Glutamatergic neuron (in vitro differentiated cells): ENCODE measurements at places on chromosomes 3 and 15.

DNA sequence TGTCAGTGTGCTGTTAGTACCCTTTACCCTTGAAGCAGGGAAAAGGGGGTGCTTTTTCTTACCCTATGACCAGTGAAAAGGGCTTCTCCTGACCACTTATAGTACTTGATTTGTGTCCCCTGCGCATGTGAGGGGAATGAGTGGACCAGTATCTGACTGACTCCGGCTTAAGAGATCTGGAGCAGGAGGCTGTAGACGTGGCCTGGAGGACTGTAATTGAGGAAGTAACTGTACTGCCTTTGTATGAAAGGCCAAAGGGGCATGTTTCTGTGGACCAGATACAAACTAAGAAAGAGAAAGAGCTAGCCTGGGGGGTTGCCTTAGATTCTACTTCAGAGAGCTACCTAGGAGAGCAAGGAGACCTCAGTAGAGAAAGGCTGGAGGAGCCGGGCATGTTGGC is 89.9 kb upstream of the TBL1XR1 start:
- no peak for DNase-seq

GRCh38 chr3:37741644-37742043 is 120.0 kb upstream of the CTDSPL start:
- no peak for DNase-seq

DNA sequence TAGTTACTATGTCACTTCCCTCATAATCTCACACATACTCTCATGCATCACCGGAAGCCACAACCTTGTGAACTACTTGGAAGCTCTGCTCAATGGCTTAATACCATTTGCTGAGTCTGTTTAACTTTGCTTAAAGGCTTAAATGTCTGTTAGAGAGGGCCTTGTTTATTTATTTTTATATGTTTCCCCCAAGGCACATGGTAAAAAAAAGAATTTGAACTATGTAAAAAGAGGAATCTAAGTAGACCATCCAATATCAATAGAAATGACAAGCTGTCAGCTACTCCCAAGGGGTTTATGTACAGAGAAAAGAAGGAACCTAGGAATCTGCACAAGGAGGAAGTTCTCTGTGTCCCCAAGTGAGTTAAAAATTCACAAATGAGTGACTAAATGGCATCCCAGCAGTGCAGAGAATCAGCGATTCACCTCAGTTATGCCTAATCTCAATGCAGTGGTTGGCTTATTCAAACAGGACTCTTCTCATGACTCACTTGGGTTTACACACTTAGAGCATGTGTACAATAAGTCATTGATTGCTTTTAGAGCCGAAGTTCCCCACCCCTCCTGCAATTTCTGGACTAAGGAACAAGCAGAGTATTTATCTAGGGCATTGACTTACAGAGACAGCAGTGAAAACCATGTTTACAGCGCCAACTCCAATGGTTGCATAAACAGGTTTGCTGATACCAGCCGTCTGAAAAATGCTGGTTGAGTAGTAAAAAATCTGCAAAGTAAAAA is 24.4 kb downstream of the SLC2A2 start:
- DNase-seq: no peak

- no peak for DNase-seq
These were observed 1300.1 kb upstream of the ALCAM start for GRCh38 chr3:104066658-104067057.

DNA sequence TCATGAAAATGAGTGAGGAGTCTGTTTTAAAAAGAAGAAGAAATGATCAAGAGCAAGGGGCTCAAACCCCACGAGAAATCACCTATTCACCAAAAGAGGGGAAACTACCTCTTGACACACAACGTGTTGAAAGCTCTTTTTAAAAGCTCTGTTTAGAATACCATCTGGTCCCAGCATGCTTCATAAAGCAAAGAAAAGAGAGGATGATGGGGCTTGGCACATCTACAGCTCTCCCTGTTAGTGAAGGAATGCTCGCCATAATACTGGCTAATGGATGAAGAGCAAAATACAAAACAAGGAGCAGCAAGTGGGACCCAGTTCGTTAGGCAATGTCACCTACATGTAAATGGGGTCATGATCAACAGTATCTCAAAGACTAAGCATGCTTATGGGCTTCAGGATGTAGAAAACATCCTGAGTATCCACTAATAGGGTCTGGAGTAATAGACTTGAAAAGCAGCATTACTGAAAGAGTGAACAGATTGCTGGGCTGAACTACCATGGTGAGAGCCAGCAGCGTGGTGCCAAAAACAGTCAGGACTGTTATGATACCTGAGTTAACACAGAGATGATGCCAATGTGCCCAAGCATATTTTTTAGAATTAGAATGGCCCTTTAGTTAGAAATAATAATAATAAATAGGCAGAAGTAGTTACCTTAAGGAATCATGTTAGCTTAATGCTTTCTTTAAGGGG is 159.7 kb upstream of the POU1F1 start:
- no peak for DNase-seq

GRCh38 chr3:25527336-25527735 is 99.3 kb downstream of the RARB start:
- DNase-seq: no peak

DNA sequence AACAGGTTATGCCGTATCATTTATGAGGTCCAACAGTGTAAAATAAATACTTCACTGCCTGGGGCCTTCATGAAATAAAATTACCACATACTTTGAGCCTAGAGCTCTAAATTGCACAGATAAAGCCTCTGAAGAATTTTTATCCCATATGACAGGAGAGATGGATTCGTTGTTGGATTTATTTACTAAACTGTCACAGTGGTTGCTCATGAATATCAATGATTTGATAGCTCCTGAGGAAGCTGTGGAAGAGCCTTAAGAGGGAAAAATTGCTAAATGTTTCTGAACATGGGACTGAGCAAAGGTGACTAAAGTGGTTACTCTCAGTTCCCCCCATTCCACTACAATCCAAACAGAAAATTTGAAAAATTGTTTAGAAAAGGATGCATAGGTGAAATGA is 558.9 kb upstream of the IL12A start:
- DNase-seq: no peak

- no peak for DNase-seq
These were observed 26.8 kb downstream of the ACAD9 start for GRCh38 chr3:128906031-128906803.

DNA sequence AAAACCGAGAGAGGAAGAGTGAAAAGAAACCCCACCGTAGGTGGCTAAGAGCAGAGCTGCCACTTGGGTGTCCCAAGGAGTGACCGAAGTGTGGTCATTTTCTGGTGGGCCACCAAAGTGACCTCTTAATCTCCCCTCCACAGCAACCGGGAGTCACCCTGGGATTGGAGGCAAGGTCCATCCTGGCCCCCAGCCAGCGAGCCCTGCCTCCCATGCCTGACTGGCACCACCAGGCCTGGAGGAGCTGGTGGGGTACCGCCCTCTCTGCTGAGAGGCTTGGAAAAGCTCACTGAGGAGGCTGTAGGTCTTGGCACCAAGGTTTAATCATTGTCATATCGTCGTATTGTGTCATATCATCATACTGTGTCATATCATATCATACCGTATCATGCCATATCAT is 74.0 kb upstream of the TRPM1 start:
- DNase-seq: no peak

DNA sequence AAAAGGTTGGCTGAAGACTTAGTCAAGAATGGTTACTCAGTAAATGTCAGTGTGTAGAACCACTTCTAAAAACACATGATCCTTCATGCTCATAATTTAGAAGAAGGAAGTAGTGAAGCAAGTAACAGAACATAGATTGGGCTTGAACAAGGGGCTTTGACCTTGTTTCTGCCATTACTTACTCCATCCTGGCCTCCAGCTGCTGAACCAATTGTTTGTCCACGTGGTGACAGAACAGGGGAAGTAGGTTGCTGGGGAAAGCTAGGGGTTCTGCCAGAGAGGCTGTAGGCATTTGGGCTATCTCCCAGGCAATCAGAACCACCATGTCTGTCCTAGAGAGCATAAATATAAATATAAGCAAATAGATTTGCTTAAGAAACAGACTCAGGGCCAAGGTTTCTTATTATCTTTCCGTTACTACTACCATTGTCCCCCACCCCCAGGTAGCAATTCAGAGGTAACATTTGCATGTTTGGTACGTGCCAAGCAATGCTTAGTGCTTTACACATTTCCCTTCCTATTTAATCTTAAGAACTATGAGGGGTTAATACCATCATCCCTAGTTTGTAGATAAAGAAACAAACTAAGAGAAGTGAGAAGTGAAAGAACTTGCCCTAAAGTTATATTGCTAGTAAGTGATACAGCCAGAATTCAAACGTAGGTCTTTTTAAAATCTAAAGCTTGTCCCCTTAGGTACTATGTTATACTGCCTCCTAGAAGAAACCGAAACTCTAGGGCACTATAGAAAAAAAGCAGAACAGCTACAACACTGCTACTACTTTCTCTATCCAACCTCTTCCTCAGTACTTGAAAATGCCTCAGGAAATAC is 3.0 kb upstream of the SPG11 start:
- DNase-seq: no peak

DNA sequence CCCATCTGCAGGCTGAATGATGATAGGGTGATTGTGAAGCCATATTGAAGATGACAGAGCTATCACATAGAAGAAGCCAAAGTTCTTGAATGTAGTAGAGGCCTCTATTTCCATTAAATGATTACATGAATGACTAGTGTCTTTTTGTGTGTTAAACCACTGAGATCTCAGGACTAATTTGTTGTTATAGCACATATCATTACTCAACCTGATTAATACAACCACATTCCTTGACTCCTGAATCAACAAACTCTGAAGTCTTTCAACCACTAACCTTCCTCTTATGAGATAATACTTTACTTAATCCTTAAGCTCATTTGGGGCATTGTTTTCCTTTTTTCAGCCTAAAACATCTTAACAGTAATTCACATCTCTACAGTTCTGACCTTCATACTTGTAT is 564.5 kb upstream of the ADAMTS9 start:
- no peak for DNase-seq
